Stimulated activated CD8-positive, alpha-beta memory T cell treated with anti-CD3 and anti-CD28 coated beads, Interleukin-12 subunit alpha, Interleukin-12 subunit beta, amount 100 ng/mL, for 1 hour (primary cell): ENCODE measurements at places on chromosomes 11 and 22.

DNA sequence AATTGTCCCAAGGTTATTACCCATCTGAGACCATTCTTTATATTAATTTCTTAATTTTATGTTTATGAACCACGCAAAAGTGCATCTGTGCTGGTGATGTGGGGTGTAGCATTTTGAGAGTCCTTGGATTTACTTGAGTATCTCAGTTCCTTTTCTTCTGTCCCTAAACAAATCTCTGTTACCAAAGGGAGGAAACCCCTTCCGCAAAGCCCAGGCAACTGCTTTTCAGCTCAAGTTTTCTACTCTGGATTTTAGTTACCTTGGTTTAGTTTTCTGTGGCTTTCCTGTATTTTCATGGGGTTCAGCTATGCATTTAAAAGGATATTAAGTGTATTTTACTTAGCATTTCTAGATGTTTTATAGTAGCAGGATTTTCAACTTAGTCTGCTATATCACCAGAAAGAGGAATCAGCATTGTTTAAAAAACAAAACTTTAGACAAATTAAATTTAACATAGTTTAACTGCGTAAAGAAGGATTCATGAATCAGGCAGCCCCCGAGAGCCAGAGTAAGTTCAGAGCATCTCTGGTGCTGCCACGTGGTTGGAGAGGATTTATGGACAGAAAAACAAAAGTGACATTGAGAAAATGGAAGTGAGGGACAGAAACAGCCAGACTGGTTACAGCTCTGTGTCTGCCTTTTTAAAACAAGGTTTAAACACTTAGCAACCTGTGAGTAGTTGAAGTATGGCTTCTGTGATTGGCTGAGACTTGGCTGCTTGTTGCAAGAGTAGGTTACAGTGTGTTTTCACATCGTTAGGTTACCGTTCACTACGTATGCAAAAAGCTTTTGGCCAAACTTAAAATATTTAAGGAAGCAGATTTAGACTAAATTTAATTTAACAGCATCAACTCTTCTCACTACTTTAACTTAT is 9.6 kb downstream of the ADM start:
- DNase-seq = no peak

GRCh38 chr11:79421820-79422219 is 19.0 kb downstream of the TENM4 start:
- no peak for DNase-seq

DNA sequence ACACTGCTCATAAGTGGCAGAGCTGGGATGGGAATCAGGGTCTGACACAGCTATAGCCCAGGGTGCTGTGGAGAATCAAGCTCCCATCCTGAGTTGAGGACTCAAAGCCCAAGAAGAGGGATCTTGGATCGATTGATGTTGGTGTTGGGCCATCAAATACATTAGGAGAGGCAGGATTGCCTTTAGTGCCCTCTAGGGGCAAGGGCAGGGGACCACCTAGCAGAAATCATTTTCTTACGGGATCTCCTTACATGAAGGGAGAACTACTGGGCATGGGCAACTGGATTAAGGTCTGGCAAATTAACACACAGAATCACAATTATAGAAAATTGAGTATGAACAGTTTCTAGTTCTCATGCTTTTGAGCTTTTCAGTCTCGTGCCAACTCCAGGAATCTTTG is 24.9 kb upstream of the EMSY start:
- no peak for DNase-seq

GRCh38 chr22:29199702-29200400 is 5.8 kb upstream of the EMID1 start:
- no peak for DNase-seq

DNA sequence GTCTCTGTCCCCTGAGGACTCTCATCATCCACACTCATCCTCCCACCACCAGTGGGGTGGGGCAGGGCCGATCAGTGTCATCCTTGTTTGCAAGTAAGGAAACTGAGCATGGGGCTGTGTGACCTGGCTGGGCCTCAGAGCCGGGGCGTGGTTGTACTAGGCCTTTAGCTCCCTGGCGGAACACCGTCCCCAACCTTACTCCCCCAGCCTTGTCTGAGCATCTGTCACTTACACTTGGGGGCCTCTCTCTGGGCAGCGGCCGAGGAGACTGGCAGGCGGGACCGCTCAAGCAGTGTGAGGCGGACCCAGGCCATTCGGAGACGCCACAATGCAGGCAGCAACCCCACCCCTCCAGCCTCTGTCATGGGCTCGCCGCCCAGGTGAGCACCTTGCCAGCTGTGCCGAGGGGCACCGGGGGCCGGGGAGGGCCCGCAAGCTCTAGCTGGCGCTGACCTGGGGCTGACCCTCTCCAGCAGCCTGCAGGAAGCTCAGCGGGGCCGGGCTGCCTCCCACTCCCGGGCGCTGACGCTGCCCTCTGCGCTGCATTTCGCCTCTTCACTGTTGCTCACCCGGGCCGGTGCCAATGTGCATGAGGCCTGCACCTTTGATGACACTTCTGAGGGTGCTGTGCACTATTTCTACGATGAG is 3.8 kb downstream of the PCNX3 start:
- DNase-seq = no peak

- no peak for DNase-seq
Observed at GRCh38 chr22:48923165-48923865, 904.4 kb downstream of the BRD1 start.

DNA sequence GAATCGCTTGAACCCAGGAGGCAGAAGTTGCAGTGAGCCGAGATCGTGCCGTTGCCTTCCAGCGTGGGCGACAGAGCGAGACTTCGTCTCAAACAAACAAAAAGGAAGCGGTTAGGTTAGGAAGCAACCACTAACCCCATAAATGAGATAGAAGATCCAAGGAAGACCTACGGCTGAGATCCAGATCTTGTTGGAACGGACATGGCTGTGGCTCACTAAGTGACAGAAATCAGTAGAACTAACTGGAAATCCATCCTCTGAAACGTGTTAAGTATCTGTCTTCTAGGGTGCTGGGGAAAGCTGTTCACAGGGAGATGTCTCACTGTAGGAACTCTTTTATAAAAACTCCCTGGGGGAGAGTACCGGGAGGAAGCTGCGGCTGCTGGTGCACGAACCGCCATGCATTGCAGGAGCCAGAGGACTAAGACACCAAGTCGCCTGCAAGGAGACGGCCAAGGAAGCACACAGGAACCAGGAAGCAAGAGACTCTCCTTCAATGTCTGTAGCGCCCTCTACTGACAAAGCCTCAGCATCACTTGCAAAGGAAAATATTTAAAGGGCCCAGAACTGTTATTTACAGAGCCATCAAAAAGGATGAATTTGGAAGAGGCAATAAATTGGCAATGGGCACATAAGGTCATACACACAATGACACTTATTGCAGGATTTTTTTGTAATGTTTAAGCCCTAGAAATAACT is 16.9 kb upstream of the SPTY2D1 start:
- DNase-seq = no peak

- DNase-seq = no peak
Observed at GRCh38 chr11:66546368-66546965, at the start of gene ACTN3. Gene ACTN3, plus strand, starts transcription at chr11:66546903. Its CDS starts 35 bp downstream, at chr11:66546938.

DNA sequence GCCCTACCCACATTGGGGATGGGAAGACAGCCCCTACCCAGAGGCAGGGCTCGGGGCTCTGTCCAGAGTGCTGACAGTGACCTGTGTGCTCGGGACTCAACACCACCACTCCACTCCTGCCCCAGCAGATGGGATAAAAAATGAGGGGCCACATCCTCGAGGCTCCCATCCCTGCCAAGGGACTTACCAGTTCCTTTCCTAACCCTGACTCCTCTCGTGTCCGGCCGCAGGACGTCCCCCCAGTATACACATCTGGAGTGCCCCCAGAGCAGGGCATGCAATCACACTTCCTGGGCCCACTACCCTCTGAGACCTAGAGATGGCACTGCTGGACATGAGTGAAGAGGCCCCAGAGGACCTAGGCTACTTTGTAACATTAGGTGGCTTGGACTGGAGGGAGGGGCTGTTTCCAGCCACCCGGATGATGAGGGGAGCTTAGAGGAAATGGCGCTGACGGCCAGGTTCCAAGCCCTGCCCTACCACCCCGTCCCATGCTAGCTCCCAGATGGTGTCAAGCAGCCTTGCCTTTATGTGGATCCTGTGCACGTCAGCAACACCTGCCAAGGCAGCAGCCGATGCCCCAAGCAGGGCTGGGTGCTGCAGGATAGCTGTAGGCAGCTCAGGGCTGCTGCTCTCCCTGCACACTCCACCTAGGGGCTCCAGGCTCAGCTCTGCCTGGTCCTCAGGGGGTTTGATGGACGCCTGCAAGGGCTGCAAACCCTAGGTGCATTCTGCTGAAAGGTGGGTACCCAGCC is 86.6 kb downstream of the DGCR2 start:
- DNase-seq = no peak

GRCh38 chr11:118265954-118266353 is 1.9 kb upstream of the MPZL2 start:
- DNase-seq = no peak

GRCh38 chr11:13366266-13367026 is 88.9 kb downstream of the BMAL1 start:
- DNase-seq = no peak

DNA sequence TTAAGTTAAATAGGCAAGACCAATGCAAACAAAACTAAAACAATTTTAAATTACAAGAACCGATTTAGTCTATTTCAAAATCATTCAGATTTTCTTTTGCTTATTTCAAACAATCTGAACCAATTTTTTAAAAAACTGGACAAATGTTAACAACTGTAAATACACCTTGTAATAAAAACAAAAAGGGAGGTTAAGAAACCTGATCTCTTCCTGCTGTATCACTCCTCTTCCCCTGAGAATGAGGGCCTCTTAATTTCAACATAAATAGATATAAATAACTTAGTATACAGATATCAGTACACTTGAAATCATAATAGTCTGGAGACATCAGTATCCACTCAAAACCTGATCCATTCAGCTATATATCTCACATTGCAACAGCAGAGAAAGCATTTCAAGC is 346.6 kb downstream of the TTC28 start:
- no peak for DNase-seq

- no peak for DNase-seq
Observed at GRCh38 chr11:87465716-87466115, 428.0 kb downstream of the TMEM135 start.

- DNase-seq = peak; percentile 51
Observed at GRCh38 chr11:45102810-45103621, 43.4 kb upstream of the PRDM11 start.
